ENCODE measurements at places on chromosomes 1 and 21.

GRCh38 chr1:205248793-205249601, 21.3 kb downstream of the TMCC2 start:
- DNase-seq = peak; percentile 79

DNA sequence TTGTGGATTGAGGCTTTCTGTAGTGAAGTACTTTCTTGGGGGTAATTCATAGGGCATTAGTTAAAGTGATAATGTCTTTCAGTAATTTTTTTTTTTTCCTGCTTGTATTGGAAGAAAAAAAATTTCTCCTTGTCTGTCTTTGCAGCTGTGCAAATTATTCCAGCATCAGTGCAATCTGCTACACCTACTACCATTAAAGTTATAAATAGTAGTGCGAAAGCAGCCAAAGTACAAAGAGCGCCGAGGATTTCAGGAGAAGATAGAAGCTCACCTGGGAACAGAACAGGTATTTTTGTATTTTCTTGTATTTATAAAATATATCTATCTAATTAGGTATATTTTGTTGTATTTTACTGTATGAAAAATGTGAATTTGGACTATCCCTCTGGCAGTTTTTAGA, 29.3 kb downstream of the GABPA start:
- no peak for DNase-seq

DNA sequence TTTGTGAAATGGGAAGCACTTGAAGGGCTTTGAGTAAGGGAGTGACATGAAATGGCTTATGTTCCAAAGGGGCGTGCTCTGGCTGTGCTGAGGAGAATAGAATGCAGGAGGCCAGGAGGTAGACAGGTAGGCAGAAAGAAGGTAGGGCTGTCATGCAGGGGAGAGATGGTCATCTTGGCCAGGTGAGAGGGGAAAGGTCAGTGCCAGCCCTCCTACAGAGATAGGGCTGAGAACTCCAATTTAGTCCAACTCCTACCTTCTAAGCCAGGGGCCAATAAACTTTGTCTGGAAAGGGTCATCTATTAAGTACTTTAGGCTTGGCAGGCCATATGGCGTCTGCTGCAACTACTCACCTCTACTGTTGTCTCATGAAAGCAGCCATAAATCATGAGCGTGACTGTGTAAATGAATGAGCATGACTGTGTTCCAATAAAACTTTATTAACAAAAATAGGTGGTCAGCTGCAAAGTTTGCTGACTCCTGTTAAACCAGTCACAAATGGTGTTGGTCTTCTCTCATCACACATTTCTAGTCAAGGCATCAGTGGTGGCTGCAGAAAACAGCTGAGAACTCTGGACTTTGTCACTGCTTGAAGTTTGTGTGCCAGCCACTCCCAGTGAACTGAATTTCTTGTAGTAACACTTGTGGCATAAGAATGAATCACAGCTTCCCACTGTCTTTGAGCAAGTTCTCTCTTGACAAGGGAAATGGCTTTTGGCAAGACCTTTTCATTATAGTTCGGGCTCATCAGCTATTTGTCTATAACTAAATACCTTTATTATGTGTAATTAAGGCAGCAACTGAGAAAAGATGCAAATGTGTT, 32.0 kb upstream of the CD2 start:
- no peak for DNase-seq

DNA sequence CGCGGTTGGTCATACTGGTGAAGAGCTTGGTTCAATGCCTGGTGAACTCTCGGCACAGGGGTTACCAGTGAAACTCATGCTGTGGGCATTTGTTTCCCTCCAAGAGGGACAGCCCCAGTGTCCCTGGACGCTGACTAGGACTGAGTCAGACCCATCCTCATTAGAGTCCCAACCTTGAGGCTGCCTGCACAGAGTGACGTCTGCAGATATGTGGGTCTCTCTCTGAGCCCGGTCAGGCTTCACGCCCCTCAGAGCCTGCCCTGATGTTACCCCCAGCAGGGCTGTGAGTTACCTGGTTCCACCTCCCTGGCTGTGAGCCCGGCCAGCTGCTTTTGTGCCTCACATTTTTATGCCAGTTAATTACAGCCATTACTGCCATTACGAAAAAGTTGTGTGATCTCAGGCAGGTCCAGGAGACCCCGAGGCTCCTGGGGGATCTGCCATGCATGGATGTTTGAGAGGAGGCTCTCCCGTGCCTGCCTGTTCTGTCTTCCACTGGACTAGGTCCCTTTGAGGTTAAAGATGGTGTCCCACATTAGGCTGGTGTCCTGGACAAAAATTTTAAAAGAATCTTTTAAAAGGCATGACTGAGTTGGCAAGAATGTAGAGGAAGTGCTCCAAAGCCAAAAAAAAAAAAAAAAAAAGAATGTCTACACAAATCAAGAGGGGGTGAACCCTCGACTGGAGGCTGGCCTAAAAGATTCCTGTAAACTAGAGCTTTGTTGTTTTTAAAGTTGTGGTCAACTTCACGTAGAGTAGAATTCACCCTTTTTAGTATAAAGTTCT, 36.6 kb upstream of the PADI1 start:
- DNase-seq = no peak

- no peak for DNase-seq
Observed at GRCh38 chr1:3789421-3790300, 6.6 kb downstream of the LRRC47 start.

- DNase-seq = no peak
Observed at GRCh38 chr21:33113131-33113530, 43.2 kb downstream of the OLIG1 start.

DNA sequence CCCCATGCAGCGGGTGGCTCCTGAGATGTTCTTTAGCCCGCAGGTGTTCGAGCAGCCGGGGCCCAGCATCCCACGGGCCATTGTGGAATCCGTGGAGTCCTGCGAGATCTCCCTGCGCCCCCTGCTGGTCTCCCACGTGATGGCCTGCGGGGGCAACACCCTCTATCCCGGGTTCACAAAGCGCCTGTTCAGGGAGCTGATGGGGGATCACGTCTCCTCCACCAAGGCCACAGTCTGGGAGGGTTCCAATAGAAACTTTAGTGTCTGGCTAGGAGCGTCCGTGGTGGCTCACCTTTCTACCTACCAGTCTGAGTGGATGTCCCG, 71.0 kb downstream of the ACTL8 start:
- DNase-seq = no peak

DNA sequence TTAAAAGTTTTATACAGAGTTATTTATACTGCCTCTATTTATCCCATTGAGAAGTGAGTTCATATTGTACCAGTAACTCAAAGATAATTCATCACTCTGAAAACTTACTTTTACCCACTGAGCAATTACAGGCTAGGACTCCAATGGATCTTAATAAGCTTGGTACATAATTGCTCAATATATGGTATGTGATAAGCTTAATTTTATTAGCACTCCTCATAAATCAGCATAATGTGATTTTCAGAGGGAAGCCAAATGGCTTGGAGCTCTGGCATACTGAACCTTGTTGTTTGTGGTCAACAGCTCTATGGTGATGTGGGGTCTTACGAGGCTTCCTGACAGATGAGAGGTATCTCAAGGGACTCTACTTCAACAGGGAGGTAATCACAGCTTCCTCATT, 26.3 kb downstream of the ADAM30 start:
- no peak for DNase-seq

DNA sequence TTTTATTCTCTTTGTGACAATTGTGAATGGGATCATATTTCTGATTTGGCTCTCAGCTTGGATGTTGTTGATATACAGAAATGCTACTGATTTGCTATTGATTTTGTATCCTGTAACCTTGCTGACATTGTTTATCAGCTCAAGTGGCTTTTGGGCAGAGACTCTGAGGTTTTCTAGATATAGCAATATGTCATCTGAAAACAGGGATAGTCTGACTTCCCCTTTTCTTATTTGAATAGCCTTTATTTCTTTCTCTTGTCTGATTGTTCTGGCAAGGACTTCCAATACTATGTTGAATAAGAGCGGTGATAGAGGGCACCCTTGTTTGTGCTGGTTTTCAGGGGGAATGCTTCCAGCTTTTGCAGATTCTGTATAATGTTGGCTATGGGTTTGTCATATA, 150.8 kb downstream of the FASLG start:
- no peak for DNase-seq

- DNase-seq = no peak
Observed at GRCh38 chr1:39720094-39720999, 18.3 kb upstream of the PPIE start.

DNA sequence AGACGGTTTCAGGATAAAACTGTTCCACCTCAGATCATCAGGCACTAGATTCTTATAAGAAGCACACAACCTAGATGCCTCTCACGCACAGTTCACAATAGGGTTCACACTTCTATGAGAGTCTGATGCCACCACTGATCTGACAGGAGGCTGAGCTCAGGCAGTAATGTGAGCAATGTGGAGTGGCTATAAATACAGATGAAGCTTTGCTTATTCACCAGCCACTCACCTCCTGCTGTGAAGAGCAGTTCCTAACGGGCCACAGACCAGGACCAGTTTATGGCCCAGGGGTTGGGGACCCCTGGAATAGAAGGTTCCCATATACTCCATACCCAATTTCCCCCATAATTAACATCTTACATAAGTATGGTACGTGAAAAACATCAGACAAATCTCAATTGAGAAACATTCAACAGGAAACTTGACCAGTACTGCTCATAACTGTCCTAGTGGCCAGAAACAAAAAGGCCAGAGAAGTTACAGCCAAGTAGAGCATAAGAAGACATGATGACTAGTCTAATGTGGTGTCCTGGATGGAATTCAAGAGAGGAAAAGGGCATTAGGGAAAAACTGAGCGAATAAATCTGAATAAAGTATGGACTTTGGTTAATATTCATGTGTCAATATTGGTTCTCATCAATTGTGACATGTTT, 24.7 kb upstream of the IGSF5 start:
- DNase-seq = no peak

GRCh38 chr1:19461220-19461554, 24.2 kb downstream of the CAPZB start:
- no peak for DNase-seq

GRCh38 chr1:21313203-21313885, 23.1 kb upstream of the ECE1 start:
- no peak for DNase-seq

- no peak for DNase-seq
Observed at GRCh38 chr1:68819190-68819829, 322.4 kb upstream of the DEPDC1 start.

DNA sequence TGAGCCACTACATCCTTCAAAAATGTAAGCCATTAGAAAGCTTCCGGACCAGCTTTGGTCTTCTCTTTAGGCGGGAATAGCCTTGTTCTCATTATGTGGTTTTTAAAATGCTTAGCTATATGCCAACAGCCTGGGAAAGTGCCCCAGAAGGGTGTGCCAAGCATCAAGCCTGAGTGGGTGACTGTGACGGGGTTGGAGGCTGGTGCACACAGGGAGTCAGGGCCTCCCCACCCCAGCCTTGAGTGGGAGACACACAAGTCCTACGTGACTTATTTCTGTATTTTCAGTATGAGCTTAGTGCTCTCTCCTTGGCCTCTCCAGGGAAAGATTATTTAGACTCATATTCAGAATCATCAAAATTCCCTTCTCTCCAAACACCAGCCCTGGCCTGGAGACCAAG, 9.8 kb downstream of the UBASH3A start:
- no peak for DNase-seq

GRCh38 chr1:153991806-153992205, 1.2 kb downstream of the RPS27 start:
- DNase-seq = no peak

DNA sequence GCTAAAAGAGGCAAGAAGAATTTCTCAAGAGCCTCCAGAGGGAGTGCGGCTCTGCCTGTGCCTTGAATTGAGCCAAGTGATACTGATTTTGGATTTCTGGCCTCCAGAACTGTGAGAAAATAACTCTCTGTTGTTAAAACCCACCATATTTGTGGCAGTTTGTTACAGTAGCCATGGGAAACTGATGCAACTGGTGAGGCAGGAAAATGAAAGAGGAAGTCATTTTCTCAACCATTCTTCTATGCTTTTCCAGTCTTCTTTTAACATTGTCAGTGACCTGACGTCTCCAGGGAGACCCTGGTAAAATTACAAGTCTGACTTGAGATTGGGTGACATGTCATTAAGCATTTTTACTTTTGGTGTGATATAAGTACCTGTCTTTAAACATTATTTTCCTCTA, 5.8 kb downstream of the OR6P1 start:
- DNase-seq = no peak

DNA sequence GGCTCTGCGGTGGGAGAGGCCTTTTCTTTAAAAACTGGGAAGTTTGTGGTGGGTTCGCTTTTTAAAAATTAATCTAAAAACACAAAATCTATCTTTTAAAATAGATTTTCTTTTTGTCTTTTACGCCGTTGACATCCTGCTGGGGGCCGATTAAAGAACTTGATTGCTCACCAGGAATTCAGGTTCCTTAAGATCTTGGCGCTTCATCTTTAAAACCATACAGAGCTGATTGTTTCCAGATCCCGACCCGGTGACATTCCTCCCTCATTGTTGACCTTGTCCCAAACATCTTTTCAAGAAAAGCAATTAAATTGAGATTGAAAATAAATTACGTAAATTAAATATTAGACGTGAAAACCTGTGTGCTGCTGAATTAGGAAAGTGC, 546 bp upstream of the ZNF697 start:
- no peak for DNase-seq

DNA sequence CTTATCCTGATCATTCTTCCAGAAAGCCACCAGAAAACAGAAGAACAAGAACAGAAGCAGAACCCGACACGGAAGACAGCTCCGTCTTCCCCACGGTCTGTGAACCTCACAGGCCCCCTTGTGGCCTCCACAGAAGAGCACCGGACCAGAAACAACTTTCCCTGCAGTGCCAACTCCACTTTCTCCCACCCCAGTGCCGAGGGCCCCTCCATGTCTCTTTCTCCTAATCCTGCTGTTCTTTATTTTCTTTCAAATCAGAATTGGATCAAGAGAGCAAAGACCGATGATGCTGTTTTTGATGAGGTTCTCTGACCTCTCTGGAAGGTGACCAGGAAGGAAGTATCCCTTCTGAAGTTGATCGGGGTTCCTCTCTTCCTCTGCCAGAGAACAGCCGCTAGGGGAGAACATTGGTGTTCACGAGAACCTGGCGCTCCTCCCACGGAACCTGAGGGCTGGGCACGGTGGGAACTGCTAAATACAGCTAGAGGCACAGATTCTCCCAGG, 58.9 kb upstream of the CTTNBP2NL start:
- DNase-seq = no peak

DNA sequence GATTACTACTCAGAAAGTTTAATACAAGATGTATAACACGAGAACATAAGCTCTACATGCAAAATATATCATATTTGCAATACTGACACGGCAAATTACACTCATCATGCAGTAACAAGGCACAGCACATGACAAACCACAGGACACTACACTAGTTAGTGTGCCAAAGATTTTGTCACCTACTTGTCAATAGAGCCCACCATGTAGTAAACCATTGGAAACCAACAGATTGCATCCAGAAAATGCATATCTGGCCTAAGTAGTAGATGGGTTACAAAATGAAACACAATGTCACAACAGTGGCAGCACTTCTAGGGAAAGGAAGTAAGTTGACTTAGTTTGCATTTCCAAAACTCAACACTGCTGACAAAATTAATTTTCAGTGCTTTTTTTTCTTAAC, 288.9 kb downstream of the KCNT2 start:
- DNase-seq = no peak

- DNase-seq = no peak
Observed at GRCh38 chr1:5681654-5682053, 310.6 kb downstream of the NPHP4 start.
